Nucleus accumbens (tissue), 56 donors: ENCODE measurements at places on chromosomes 2 and 18.

GRCh38 chr18:76647322-76647721 lies 152.3 kb upstream of the ZNF516 start:
- no peak for DNase-seq

- DNase-seq, result no peak
Measured at GRCh38 chr2:70181363-70181956, 9.4 kb downstream of the C2orf42 start.

- no peak for DNase-seq
Measured at GRCh38 chr2:53751728-53752127, 15.9 kb upstream of the CHAC2 start.

- no peak for DNase-seq
Measured at GRCh38 chr2:106120432-106120831, 73.7 kb downstream of the UXS1 start.

DNA sequence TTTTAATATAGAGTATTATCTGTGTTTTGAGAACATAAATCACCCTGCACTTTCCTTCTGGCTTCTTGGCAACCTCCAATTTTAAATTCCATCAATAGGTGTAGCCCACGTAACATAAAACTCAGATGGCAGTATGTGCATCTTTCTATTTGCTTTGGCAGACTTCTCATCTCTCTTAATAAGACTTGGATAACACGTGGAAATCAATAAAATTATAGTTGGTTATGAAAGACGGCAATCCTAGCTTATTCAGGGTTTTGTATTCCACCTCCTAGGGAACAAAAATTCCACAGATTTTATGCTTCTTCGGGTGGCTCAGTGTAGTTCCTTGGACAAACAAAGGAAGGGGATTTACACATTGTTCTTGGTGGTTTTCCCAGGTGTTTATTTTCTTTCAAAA lies 299.3 kb downstream of the RND3 start:
- no peak for DNase-seq

GRCh38 chr2:160465406-160465805 lies 28.2 kb downstream of the RBMS1 start:
- no peak for DNase-seq

DNA sequence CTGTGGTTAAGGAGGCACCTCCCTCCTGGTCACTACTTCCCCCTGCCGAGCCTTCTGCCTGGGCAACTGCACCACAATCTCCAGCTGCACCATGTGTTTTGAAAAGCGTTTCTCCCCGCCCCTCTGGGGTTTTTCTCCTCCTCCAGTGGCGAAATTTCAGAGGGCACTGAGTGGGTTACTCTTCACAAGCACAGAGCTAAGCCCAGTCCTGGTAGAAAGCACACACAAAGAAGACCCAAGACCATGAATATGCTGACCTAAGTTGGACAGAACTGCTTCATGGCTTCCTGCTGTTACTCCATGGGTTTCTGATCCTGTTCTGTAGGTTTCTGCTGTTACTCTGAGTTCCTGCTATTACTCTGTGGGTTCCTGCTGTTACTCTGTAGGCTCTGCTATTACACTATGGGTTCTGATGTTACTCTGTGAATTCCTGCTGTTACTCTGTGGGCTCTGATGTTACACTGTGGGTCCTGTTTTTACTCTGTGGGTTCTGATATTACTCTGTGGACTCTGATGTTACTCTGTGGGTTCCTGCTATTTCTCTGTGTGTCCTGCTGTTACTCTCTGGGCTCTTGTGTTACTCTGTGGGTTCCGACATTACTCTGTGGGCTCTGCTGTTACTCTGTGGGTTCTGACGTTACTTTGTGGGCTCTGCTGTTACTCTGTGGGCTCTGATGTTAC lies 216.6 kb downstream of the RTP5 start:
- no peak for DNase-seq

DNA sequence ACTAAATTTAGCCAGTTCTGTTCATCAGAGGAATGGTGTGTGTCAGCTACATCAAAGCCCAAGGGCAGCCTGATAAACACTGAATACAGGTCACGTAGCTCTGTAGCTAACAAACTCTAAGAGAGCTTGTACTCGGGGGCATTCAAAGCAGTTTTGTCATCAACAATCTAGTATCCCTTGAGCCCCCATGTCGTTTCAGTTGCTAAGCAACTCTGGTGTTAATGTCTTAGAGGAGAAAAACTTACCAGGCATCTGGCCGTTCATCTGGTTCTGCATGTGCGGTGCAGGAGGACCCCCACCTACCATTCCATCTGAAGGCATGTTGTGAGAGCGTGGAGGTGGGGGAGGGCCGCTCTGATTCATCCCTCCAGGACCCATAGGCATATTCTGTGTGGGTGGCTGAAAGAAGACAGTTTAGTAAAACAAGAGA lies 33.1 kb downstream of the SS18 start:
- DNase-seq, result no peak

- no peak for DNase-seq
Measured at GRCh38 chr2:23529659-23530058, 144.7 kb downstream of the KLHL29 start.

GRCh38 chr2:309954-310510 lies 22.1 kb upstream of the ALKAL2 start:
- no peak for DNase-seq

DNA sequence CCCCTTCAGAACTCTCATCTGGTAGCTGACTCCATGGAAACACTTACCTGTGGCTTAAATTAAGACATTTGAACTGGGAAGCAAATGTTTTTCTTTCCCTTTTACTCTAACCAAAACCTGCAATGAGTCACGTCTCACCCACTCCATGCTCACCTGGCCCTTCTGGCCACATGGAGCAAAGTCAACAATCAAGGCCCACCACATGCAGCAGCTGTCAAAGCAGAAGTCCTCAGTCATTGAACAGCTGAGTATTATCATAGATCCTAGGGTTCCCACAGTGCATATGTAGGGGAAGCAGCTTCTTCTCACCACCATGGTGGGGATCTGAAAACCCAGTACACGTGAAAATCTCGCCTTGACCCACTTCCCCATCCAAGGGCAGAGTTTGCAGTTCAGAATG lies 12.3 kb upstream of the MEP1B start:
- no peak for DNase-seq

DNA sequence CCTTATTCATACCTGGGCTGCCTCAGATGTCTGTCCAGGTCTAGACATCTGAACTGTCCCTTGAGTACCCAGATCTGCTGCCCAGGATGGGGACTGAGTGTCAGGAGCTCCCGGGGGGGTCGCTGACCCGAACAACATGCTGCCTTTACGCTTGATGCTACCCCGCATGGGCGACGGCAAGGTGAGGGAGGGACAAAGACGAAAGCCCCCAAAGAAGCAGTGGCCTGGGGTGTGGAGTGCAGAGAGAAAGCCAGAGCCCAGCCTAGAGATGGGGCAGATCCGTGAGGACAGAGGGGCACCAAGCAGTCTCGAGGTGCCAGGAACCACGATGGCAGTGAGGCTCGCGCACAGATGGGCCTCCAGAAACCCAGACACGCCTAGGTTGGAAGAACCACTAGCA lies 234.7 kb downstream of the ATAD2B start:
- DNase-seq, result no peak

DNA sequence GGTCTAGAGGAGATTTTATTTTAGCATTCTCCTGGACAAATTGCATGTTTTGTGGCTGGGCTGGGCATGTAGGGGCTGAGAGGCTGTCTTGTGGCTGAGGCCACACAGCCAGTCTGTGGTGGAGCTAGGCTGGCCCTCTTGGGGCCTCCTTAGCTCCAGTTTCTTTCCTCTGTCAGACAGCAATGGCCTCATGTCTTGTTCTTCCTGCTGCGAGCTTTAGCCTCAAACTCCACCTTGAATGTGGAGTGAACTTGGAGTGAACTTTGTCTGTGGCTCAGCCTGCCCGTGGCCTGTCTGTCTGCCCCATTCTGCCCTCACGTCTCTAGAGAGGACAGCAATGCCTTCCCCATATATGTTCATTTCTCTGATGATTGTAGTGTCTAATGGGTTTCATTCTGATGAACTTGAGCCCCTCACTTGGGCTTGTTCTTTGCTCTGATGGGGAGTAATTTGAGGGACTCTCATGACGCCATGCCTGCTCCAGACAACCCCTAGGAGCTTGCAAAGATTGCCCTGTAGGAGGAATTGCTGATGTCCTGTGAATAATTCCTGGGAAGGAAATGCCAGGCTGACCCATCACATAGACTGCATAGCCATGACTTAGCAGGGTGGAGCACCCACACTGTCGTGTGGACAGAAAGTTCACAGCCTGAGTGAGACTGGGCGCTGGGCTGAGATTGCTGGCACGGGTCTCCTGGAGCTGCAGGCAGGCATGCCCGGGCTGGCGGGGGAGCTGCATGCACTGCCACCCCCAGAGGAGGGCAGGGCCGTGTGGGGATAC lies 42.6 kb downstream of the ASAP2 start:
- DNase-seq, result no peak

- DNase-seq, result no peak
Measured at GRCh38 chr2:191740016-191740419, 62.1 kb downstream of the NABP1 start.

GRCh38 chr2:155546721-155547555 lies 785.6 kb downstream of the NR4A2 start:
- DNase-seq, result no peak

- DNase-seq, result no peak
Measured at GRCh38 chr2:102094917-102095316, 47.6 kb upstream of the IL1R1 start.

- DNase-seq, result no peak
Measured at GRCh38 chr18:62807396-62807795, 92.1 kb downstream of the PHLPP1 start.

GRCh38 chr18:22951823-22952222 lies 18.7 kb downstream of the RBBP8 start:
- no peak for DNase-seq

GRCh38 chr2:235080101-235080500 lies 128.3 kb downstream of the SH3BP4 start:
- no peak for DNase-seq

DNA sequence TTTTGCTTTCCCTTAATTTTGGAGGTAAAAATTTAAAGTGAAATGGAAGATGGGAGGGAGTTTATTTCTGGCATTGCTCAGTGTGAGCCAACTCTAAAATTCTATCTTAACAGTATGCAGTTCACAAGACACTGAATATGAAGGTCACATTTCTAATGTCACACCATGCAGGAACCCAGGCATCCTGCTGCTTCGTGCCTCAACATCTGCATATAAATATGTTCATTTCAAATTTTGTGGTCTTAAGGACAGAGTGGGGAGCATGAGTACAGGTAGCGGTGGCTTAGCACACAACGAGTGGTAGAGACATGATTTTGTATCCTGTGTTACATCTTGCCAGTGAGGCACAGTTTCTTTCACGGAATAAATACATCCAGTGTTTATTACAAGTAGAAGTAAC lies 102.4 kb downstream of the ARL4C start:
- no peak for DNase-seq

DNA sequence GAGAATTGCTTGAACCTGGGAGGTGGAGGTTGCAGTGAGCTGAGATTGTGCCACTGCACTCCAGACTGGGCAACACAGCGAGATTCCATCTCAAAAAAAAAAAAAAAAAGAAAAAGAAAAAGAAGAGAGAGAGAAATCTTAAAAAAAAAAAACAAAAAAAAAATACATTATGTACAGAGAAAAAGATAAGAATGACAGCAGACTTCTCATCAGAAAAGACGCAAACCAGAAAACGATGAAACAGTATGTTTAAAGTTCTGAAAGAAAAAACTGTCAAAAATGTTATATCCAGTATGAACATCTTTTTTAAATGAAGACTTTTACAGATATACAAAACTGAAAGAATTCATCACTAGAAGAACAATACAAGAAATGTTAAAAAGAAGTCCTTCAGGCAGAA lies 60.4 kb downstream of the LNPK start:
- DNase-seq, result no peak

- no peak for DNase-seq
Measured at GRCh38 chr2:168033966-168034365, 213.4 kb downstream of the STK39 start.

DNA sequence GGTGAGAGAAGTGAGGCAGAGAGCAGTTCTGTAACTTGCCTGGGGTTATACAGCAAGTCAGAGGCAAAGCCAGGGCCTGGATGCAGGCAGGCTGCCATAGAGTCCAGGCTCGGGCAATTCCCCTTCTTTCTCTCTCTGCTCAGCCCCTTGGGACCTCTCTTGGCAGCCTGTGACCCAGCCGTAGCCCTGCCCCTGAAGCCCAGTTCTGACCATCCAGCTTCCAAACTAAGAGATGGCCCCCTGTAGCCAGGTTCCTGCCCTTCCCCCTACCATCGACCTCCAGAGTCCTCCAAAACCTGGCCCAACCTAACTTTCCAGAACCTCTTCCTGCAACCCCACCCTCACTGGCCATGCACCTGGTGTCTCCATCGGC lies 201.2 kb downstream of the CTIF start:
- DNase-seq, result no peak

- no peak for DNase-seq
Measured at GRCh38 chr2:60533101-60534051, 20.1 kb downstream of the BCL11A start.

- no peak for DNase-seq
Measured at GRCh38 chr2:199339891-199340605, 117.7 kb downstream of the SATB2 start.

- DNase-seq, result no peak
Measured at GRCh38 chr2:55733335-55733734, 39.7 kb upstream of the PNPT1 start.

DNA sequence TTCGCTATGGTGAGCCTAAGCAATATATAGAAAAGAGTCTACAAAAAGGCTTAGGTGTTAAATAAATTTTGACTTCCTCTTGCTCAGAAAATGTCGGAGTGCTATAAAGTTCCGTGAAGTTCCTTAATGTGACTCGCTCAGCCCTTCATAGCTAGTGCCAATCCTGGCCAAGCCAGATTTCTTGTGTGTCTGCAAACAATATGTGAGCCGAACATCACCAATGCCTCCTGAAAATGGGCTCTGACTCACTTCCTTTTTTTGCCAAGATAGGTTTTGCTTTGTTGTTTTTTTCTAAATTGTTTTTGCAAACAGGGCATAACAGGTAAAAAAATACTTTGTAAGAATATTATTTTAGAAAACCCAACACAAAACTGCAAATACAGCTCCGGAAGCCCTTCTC lies 26.1 kb downstream of the CDC42EP3 start:
- no peak for DNase-seq

DNA sequence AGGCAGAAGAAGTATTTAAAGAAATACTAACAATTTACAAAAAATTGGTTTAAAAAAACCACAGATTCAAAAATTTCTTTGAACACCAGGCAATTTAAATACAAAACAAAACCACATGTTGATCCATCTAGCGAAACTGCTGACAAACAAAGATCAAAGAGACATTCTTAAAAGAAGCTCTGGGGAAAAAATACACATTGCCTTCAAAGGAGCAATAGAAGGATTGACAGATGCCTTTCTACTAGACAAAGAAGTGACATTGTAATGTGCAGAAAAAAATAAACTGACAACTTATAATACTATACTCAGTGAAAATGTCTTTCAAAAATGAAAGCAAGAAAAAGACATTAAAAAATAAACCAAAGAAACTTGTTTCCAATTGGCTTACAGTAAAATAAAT lies 12.6 kb upstream of the EIF2AK3 start:
- no peak for DNase-seq

- DNase-seq, result no peak
Measured at GRCh38 chr2:19435815-19436214, 77.4 kb upstream of the OSR1 start.

- DNase-seq, result no peak
Measured at GRCh38 chr18:70005580-70005979, 57.9 kb upstream of the CD226 start.

GRCh38 chr2:217789736-217790181 lies 213.0 kb downstream of the TNS1 start:
- no peak for DNase-seq
